ENCODE measurements at places on chromosomes 6 and 20.

- DNase-seq: no peak
These were observed 140.4 kb downstream of the NCOA3 start for GRCh38 chr20:47642118-47642517.

- no peak for DNase-seq
These were observed 39.2 kb downstream of the MMUT start for GRCh38 chr6:49423817-49424216.

- DNase-seq: no peak
These were observed 38.1 kb upstream of the ZBTB24 start for GRCh38 chr6:109521080-109521479.

DNA sequence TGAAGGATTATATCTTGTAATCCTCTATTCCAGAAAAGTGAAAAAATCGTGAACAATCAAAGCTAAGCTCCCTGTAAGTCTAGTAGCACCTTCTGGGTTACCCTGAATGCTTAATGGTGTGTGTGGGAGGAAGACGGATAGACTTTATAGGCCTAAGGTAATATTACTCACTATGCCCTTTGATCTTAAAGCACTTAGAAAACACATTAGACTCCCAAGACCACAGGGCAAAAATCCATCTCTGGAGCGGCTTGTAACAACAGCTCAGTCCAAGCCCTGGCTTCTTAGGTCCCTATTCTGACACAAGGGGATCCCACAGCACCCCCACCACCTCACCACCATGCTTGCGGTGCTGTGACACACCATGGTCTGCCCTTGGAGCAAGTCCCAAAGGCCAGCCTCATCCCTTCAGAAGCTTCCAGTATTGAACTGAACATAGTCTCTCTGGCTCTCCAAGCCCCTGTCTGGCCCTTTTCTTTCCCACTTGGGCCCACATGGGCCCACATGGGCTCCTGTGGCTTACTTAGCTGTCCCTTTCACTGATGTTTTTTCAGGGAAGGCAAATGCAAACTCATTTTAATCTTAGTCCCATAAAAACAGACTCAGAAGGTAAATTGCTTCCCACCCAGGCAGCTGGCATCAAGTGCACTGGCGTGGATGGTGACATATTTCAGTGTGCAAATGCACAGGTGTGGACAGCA is 28.3 kb downstream of the C6orf132 start:
- DNase-seq: no peak

DNA sequence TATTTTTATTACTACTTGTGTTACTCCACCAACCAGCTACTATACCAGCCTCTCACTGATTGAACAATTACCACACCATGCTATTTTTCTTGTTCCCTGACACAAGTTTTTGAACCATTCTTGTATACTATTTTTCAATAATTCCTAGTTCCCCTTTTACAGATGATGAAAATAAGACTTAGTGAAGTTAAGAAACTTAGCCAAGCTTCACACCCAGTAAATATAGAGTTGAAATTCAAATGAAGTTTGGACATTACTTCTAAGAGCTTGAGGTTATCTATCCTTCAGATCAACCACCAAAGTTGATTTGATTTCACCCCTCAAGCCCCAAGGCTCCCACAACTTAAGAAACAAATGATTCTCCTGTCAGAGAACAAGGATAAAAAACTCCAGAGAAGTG is 13.1 kb upstream of the BCAS1 start:
- no peak for DNase-seq
